Stimulated activated CD8-positive, alpha-beta memory T cell treated with anti-CD3 and anti-CD28 coated beads, Interleukin-4, amount 100 ng/mL, for 1 hour (primary cell): ENCODE measurements at places on chromosomes 2 and 18.

DNA sequence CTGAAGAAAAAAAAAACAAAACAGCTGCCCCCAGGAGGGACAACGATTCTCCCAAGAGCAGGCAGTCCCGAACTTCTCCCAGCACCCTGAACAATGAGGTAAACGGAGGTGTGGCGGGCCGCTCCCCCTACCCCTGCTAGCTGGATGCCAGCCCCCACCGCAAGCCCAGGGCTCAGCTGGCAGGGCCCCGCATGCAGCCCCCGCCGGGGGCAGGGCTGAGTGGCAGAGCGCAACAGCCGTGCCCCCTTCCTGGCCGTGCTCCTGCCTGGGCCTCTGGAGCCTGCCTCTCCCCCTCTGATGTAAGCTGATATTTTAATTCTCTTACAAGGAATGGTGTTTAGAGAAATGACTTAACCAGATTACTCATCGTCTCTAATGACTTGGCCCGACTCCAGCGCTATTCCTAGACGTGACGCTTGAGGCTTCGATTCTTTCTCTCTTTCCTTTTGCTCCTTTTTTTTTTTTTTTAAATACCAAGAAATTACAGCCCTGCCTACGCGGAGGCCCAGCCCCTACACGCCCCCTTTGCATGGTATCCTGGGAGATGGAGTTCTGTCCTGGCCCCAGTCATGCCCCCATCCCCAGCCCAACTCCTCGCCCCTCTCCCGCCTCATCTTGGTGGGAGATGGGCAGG lies 4.6 kb upstream of the ARID5A start:
- DNase-seq = peak; percentile 80

DNA sequence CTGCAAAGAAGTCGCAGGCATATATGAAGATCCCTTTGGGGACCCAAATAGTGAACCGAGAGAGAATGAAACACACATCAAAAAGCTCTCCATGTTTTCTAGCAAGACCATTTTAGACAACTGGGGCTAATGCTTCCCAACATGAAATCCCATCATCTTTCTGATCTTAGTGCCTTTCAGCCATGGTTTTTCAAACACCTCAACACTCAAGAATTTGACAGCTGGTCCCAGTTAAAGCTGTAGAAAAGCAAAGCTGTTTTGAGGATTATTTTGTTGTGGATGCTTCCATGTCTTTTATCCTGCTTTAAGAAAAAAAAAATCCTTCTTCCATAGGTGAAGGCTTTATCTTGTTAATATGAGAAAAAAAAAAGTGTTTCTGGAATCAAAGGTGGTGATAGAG lies 259.1 kb downstream of the STK39 start:
- DNase-seq = no peak

GRCh38 chr18:9290156-9290555 lies 44.4 kb upstream of the TWSG1 start:
- no peak for DNase-seq

- DNase-seq = no peak
Observed at GRCh38 chr2:119724656-119725485, 34.9 kb upstream of the PTPN4 start.
